ENCODE measurements at places on chromosomes 12 and 14.

GRCh38 chr12:121241156-121241970 lies 31.4 kb downstream of the P2RX4 start:
- no peak for DNase-seq

- no peak for DNase-seq
Measured at GRCh38 chr12:2068653-2069052, 15.9 kb downstream of the CACNA1C start.

DNA sequence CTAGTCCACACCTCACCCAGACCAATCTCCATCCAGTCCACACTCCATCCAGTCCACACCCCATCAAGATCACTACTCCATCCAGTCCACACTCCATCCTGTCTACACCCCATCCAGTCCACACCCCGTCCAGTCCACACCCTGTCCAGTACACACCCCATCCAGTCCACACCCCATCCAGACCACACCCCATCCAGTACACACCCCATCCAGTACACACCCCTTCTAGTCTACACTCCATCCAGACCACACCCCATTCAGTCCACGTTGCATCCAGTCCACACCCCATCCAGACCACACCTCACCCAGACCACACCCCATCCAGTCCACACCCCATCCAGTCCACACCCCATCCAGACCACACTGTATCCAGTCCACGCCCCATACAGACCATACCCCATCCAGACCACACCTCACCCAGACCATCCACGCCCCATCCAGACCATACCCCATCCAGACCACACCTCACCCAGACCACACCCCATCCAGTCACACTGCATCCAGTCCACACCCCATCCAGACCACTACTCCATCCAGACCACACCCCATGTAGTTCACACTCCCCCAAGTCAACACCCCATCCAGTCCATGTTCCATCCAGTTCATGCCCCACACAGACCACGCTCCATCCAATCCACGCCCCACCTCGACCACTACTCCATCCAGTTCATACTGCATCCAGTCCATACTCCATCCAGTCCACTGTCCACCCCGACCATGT lies 116.6 kb upstream of the RTL1 start:
- DNase-seq, result no peak

- DNase-seq, result no peak
Measured at GRCh38 chr14:77640756-77641533, 24.5 kb upstream of the SPTLC2 start.

GRCh38 chr12:25079393-25079792 lies 115.6 kb downstream of the DNAI7 start:
- DNase-seq, result no peak

DNA sequence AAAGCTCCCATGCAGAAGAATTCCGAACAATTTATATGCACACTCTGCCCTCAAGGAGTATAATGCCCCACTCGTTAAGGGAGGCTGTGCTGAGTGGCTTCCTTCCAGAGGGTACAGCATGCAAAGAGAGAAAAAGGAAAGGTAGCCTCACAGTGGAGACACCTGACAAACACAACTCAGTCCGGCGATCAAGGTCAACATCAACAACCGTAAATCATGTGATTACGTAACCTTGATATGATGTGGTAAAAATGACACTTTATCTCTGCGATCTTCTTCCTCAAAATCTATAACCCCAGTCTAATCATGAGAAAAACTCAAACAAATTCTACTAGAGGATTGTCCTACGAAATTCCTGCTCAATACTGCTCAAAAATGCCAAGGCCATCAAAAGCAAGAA lies 400.5 kb upstream of the CCDC196 start:
- no peak for DNase-seq

- DNase-seq, result no peak
Measured at GRCh38 chr12:42871816-42872215, 282.3 kb upstream of the PRICKLE1 start.

DNA sequence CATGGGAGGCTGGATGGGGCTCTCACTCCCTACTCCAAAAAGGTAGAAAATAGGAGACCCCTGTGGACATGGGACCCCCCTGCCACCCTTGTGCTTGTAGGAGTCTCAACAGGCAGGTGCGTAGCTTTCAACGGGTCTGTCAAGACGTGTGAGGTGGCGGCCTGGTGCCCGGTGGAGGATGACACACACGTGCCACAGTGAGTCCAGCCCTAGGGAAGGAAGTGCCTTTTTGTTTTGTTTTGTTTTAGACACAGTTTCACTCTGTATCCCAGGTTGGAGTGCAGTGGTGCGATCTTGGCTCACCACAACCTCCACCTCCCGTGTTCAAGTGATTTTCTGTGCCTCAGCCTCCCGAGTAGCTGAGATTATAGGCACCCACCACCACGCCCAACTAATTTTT lies 12.9 kb downstream of the P2RX4 start:
- DNase-seq, result no peak

DNA sequence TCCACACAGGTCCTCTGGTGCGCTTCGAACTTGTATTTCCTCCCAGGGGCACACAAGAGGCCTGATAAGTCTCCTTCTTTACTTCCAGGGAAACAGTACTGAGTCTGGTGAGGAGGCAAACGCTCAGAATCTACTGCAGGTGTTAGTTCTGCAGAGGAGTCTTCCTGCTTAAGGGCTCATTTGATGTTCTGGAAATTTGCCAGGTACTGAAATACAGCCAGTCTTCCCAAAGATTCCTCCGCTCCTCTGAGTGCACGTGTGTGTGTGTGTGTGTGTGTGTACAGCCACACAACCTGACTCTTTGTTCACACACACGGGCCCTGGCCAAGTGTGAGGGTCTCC lies 92.0 kb downstream of the FBXL14 start:
- no peak for DNase-seq

- DNase-seq, result no peak
Measured at GRCh38 chr12:19278407-19278806, 148.9 kb downstream of the PLEKHA5 start.

- no peak for DNase-seq
Measured at GRCh38 chr12:18428416-18428815, 167.1 kb downstream of the PIK3C2G start.

All from effector CD4-positive, alpha-beta T cell (primary cell).